ENCODE measurements at places on chromosomes 1 and 21.

DNA sequence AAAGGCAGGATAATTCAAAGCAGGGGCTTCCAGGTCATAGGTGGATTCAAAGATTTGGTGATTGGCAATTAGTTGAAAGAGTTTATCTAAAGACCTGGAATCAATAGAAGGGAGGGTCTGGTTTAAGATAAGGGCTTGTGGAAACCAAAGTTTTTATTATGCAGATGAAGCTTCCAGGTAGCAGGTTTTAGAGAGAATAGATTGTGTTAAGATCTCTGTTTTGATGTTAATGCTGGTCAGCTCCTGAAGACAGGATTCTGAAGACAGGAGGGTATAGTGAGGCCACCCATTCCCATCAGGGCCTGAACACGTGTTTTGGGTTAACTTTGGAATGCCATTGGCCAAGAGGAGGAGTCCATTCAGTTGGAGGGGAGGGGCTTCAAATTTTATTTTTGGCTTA, 6.1 kb upstream of the PTBP2 start:
- DNase-seq: no peak

DNA sequence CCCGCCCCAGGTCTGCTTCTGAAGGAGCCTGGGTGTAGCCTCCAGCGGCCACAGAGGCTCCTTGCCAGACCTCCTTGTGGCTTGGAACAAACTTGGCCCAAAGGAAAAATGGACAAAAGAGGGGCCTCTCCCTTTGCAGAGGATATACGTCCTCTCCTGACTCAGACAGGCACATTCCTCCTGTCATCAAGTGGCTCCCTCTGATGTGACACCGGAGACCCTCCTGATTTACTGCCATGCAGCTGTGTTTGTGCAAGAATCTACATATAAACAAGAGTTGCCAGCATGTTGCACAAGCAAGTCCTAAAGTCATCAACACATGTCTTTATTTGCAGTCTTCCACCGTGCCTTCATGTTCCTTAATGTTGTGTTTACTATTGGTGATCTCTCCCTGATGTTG, 54.1 kb upstream of the F3 start:
- no peak for DNase-seq

GRCh38 chr1:105122041-105122440, 1372.3 kb downstream of the AMY1C start:
- no peak for DNase-seq

DNA sequence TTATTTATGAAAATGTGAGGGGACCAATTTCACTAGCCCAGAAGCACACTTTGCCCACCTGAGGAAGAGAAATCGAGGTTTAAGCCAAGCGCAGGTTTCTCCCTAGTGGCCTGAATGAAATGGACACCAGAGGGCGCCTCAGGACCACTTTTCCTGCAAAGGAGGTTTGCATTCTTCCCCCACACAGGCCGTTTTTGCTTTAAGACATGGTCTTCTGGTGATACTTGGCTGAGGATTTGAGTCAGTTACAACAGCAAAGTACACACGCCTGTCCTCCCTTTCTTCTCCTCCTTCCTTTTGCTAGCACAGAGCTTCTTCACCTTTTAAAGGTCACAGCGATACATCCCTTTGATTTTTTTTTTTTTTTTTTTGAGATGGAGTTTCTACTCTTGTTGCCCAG, 5.4 kb downstream of the PLA2G2E start:
- peak; percentile 84 for DNase-seq

- DNase-seq: no peak
Measured at GRCh38 chr1:184052750-184053149, 1.2 kb downstream of the TSEN15 start.

GRCh38 chr1:151773702-151774101, 10.4 kb upstream of the MRPL9 start:
- DNase-seq: no peak

- no peak for DNase-seq
Measured at GRCh38 chr1:33312413-33312749, 8.5 kb downstream of the A3GALT2 start.

DNA sequence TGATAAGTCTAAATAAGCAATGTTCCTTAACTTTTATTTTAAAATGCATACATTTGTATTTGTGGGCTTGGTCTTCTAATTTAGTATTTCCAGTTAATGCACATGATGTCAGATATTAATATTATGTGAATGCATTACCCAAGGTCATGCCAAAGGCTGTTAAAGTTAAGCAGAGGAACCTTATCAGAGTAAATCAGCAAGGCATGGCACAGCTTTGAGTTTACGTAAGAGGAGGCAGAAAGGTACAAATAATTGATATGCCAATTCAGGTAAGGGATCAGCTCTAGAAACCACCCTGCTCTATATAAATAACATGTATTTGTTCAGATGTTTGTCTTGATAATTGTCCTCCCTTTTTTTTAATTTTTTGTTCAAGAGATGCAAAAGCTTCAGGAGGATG, 64.5 kb upstream of the CHRM3 start:
- DNase-seq: no peak

GRCh38 chr1:84286071-84286470, 15.4 kb upstream of the SAMD13 start:
- no peak for DNase-seq

DNA sequence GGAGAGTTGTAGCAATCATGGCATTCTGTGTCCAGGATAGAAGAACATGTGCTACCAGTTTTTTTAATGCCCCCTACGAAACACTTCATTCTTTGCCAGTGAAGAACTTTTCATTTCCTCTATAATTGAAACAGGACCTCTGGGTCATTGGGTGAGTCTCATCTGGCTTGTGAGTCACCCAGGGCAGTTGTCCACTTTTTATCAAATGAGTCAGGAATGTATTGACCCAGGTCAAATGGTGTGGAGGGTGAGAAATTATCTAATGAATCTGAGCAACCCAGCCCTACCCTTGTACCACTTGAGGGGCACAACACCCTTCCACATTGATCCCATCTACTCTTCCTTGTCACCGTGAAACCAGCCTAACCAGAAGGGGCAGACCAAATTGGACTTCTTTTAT, 417.3 kb upstream of the PROX1 start:
- DNase-seq: no peak

- DNase-seq: no peak
Measured at GRCh38 chr1:11211461-11211860, 22.3 kb downstream of the ANGPTL7 start.

GRCh38 chr1:159884296-159884695, 15.7 kb downstream of the CFAP45 start:
- DNase-seq: no peak

DNA sequence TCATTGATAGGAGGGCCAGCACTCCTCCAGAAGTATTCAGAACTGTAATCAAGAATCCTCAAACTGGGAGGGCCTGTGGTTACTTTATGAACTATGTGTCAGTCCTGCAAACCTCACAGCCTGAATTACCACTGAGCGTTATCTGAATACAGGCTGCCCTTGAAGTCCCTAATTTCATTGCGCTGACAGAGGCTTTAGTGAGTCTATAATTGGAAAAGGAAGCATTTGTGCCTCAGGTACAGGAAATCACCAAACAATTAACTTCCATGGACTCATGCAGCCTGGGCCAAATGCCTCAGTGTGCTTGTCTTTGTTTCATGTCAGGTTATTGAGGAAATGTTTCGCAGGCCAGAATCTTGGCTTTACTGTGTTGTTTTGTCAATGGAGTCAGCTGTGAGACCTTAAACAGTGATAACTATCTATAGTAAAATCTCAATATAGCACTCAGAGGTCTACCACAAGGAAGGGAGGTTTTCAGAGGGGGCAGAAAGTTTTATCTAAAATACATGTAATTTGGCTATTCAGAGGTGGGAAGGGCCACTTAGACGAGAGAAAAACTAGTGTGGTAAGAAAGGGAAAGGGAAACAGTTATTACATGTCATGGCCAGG, 32.9 kb upstream of the DOCK7 start:
- no peak for DNase-seq

GRCh38 chr21:37032877-37033471, 26.5 kb downstream of the RIPPLY3 start:
- no peak for DNase-seq

- DNase-seq: peak; percentile 46
Measured at GRCh38 chr1:16167331-16168143, 11.7 kb upstream of the EPHA2 start.

DNA sequence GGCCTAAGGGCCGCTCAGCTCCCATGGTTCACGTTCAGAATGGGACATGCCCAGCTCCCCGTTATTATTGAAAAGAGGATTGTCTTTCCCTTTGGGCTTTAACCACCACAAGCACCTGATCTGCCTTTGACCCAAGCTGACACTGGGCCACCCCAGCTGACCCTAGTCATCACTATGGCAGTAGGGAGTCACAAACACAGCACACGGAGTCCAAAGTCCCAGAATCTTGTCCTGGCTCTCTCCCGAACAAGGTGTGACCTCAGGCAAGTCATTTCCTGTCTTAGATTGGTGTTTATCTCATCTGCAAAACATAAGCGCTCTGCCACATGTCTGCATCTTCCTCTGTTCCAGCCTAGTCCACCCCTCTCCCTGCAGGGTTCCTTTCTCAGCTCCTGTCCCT, 31.5 kb downstream of the IGFN1 start:
- DNase-seq: no peak

- DNase-seq: no peak
Measured at GRCh38 chr1:85801520-85801919, 93.3 kb upstream of the ZNHIT6 start.
